ENCODE measurements at places on chromosomes 13 and 19.

- no peak for DNase-seq
Measured at GRCh38 chr13:41467425-41467945, 10.1 kb downstream of the RGCC start.

GRCh38 chr19:37654118-37654517 is 1.1 kb downstream of the ZFP30 start:
- no peak for DNase-seq

GRCh38 chr19:48362716-48363499 is 832 bp downstream of the TMEM143 start:
- DNase-seq: peak; percentile 95

- DNase-seq: no peak
Measured at GRCh38 chr19:661427-662196, 1.4 kb downstream of the RNF126 start.

GRCh38 chr13:64061649-64062048 is 2646.0 kb upstream of the PCDH20 start:
- no peak for DNase-seq

GRCh38 chr13:77521595-77522367 is 13.7 kb upstream of the SCEL start:
- no peak for DNase-seq

GRCh38 chr19:10270616-10271394 is at the start of gene ICAM1:
TSS of gene ICAM1 (plus strand) at chr19:10271120. CDS start at chr19:10271160, 40 bp downstream.
- peak; percentile 73 for DNase-seq

- no peak for DNase-seq
Measured at GRCh38 chr19:50230379-50231351, 27.2 kb downstream of the MYH14 start.

DNA sequence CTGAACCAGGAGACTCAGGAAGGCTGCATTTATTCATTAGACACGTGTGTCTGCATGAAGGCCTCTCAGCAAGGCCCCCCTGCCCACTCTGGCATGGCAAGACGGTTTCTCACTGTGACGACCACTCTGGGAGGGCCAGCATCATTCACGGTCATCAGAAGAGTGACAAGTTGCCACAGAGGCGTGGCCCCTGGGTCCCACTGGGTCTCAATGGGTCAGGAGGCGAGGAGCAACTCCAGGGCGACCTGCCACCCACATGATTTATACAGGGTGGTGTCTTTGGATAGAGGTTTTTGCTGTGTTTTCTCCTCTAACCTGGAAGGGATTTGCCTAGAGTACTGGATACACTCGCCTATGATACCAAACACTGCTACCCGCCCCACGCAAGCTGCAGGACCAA is 60.7 kb downstream of the KLF2 start:
- DNase-seq: no peak

GRCh38 chr19:8641908-8642547 is 11.6 kb downstream of the NFILZ start:
- no peak for DNase-seq

GRCh38 chr13:107233541-107233940 is 665.6 kb upstream of the ARGLU1 start:
- no peak for DNase-seq

DNA sequence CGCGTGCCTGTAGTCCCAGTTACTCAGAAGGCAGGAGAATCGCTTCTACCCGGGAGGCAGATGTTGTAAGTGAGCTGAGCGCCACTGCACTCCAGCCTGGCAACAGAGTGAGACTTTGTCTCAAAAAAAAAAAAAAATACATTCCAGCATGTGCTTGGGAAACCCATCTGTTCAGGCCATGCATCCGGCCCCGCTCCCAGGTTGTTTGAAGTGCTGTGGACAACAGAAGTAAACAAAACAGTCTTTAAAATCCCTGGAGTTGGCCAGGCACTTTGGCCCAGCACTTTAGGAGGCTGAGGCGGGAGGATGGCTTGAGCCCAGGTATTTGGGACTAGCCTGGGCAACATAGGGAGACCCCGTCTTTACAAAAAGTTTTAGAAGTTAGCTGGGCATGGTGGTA is 3.2 kb upstream of the PTPRS start:
- DNase-seq: no peak

DNA sequence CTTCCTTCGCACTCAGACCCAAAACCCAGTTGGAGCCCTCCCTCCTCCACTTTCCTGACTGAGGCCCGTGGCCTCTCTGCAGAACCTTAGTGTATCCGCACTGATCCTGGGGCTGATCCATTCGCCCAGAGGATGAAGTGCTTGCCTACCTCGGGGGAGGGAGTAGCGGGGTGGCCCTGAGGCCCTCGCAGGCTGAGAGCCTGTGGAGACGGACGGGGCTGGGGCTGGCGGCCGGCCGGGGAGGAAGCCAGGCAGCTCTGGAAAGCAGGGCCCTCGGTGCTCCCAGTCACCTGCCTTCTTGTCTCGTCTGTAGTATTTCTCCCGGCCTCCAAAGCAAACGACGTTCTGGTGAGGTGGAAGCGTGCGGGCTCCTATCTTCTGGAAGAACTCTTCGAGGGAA is 1.3 kb downstream of the PROZ start:
- DNase-seq: no peak

GRCh38 chr19:1624458-1624857 is 19.2 kb upstream of the UQCR11 start:
- no peak for DNase-seq

DNA sequence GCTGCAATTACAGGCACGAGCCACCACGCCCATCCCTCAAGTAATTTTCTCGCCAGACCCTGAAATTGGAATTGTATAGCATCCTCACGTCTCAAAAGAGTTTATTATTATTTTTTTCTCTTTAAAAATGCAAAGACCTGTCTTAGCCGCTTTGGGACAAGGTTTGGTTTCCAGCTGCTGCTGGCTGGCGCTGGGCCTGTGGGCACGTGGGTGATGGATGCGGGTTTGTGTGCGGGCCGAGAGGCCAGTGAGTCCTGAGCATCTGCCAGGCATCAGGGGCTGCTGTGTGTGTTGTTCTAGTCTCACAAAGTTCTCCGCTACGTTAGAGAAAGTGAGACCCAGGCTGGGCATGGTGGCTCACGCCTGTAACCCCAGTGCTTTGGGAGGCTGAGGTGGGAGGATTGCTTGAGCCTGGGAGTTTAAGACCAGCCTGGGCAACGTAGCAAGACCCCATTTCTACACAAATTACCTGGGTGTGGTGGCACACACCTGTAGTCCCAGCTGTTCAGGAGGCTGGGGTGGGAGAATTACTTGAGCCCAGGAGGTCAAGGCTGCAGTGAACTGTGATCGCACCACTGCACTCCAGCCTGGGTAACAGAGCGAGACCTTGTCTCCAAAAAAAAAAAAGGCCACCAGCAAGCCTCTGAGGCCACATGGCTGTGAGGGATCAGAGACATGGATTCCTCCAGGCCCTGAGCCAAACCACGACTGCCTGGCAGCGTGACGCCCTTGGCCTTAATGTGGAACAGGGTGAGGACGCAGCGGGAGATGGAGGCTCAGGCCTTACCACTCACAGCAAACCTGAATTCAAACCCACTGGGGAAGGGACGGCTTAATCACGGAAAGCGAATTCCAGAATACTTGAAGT is 4.7 kb upstream of the TMPRSS9 start:
- no peak for DNase-seq

DNA sequence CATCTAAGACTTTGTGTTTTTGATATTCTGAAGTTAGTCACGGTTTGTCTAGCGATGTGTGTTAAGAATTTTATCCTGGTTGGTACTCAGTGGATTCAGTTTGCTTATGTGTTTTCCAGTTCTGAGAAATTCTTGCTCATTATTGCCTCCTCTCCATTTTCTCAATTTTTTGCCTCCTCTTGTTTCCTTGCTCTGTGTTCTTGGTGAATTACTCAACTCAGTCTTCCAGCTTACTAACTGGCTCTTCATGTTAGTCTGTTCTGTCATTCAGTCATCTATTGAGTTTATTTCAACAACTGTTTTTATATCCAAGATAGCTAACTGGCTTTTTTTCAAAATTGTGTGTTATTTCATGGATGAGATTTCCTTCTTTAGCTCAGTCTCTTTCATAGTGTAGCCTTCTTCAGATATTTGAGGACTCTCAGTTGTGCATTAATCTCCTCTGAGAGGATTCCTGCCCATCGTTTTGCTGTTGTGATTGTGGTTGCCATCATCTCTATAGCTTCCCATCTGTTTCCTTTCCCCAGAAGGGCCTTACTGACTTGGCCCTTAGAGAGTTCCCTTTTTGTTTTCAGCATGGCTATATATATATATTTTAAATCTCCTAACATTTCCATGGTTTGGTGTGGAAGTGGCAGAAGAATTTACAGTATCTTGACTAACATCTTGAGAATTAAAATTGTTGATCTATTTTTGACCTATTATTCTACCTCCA is 6.2 kb downstream of the SETDB2 start:
- no peak for DNase-seq

- DNase-seq: peak; percentile 66
Measured at GRCh38 chr19:49677901-49678674, 1.0 kb downstream of the PRMT1 start.

DNA sequence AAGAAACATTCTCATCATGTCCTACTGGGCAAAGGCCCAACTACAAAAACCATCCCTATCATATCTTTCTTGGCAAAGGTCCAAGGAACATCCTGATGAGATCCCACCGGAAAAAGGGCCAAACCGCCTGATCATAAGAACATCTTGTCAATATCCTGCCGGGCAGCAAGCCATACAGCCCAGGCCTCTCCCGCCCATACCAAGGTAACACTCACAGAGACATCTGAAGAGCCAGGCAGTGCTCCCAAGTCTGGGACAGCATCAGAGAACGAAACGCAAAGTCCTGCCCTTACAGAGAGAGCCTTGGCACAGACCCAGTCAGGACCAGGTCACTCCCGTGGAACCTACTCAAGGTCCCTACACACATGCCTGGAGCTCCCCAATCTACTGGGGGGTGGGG is 18.5 kb upstream of the ZNF331 start:
- DNase-seq: peak; percentile 71

GRCh38 chr13:45403081-45403480 is 15.1 kb downstream of the SLC25A30 start:
- no peak for DNase-seq

- no peak for DNase-seq
Measured at GRCh38 chr19:15218501-15218900, 13.7 kb downstream of the EPHX3 start.

DNA sequence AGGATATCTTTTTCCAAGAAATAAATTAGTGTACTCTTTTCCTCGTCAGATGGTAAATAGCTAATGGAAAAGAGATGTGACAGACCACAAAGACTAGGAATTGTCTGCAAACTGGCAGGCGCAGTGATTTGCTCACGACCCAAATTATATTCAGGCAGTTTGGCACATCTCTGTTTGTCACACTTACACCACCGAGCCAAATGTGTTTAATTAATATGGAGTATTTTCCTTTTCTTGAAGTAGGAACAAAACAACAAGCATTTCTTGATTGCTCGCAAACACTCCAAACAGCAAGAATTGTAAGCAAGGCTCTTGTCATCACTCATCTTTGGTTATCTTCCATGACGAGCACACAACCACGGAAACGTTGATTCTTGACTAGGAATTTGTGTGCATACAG is 884.2 kb downstream of the PCDH9 start:
- no peak for DNase-seq

DNA sequence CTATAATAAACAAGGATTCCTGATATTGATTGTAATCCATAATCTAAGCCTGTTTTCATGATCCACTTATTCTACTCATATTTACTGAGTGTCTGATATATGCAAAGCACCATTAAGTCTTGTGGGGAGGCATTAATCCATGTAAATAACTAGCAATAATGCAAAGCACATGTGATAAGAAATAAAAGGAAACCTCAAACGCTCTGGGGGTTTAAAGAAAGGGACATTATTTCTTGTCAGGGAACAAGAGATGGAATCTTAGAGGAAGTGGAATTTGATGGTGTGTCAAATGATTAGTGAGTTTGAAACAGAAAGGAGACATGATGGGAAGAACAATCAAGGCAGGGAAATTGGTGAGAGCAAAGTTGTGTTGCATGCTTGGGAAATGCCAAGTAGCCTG is 57.4 kb upstream of the FLT1 start:
- DNase-seq: no peak

DNA sequence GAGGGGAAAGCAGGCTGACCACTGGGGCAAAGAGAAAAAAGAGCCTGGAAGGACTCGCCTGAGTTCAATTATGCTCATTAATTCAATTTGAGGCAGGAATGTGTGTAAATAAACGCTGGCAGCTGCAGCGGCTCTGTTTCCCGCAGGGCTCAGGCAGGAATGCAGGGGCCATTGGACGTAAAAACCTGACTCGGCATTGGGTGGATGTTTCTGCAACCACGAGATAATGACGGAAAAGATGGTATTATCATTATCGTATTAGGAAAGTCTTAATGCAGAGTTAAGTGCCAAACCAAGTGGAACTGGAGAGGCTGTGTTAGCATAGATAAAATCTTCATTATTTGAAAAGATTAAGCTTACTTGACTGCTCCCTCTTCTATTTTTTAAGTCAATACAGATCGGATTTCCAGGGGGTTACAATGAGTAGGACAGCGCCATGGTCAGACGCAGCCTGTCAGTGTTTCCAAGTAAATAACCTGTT is 169.8 kb downstream of the SHISA2 start:
- no peak for DNase-seq

- DNase-seq: no peak
Measured at GRCh38 chr19:2294687-2295335, 12.8 kb upstream of the PEAK3 start.

DNA sequence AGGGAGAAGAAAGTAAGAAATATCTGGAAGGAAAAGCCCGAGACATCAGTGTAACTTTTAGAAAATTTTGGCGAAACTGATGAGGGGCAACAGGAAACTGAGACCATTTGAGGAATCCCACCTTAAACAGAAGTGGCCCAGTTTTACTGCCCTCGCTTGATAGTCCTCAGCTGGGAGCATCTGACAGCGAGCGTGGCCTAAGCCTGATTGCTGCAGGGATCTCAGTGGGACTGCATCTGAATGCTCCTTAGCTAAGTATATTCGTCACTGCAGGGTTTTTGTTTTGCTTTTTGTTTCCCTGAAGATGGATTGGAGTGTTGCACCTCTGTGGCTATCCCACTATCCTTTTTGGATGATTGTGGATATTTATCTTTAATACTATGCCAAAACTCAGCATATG is 262.7 kb upstream of the KLHL1 start:
- DNase-seq: no peak

GRCh38 chr13:98260357-98261164 is 83.5 kb upstream of the RNF113B start:
- no peak for DNase-seq

DNA sequence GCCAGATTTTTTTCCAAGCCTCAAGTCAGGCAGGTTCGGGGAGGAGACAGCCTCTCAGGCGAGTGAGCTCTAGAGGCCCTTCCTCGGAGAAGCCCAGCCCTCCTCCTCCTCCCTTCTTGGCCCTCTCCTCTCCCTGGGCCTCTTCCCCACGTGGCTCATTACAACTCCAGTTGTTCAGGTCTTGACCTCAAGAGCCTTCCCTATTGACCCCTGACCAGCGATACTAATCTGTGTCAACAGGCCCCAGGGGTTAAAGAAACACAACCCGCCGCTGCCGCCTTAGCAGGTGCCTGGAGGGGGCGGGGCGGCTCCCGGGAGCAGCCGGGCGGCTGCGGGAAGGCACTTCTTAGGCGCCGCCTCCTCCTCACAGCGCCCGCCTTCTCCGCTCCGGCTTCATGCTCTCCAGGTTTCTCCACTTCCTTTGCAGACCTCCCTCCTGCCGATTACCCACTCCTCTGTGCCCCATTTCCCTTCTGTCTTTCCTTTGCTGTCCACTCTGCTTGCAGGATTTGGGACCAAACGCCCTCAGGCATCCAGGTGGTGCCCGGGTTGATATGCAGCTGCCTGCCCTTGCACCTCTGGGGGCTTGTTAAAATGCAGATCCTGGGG is 51.0 kb downstream of the LYL1 start:
- DNase-seq: peak; percentile 74

- DNase-seq: no peak
Measured at GRCh38 chr19:53844849-53845246, 20.7 kb upstream of the NLRP12 start.

GRCh38 chr19:295687-296370 is 4.6 kb upstream of the PLPP2 start:
- DNase-seq: no peak
